ENCODE measurements at places on chromosomes 3 and 15.

GRCh38 chr3:37862219-37862902 is 681 bp downstream of the CTDSPL start:
- peak; percentile 58 for DNase-seq

- DNase-seq = no peak
Observed at GRCh38 chr3:120357807-120358206, 8.7 kb upstream of the LRRC58 start.

DNA sequence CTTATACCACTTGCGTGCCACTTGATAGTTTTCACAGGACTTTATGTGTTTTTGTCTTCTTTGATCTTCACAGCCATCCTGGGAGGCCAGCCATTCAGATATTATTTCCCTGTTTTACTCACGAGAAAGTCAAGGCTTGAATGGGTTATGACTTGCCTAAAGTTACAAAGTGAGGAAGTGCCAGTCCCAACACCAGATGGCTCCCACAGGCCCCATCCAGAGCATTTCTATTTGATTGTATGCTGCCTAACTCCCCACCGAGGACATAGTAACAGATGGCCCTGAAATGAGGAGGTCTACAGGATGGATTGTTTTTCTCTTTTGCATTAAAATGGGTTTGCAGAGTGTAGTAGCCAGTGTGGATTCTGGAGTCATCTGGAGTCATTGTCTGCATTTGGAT is 74.5 kb downstream of the SPTSSB start:
- DNase-seq = no peak

DNA sequence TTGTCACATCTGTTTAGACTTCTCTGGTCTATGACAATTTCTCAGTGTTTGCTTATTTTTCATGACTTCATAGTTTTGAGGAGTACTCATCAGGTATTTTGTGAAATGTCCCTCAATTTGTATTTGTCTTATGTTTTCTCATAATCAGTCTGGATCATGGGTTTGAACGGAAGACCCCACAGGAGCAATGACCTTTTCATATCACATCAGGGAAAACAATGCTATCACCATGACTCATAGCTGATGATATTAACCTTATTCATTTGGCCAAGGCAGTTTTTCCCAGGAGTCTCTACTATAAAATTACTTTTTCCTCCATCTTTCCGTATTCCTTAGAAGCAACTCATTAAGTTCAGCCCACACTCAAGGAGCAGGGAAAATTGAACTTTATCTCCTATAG is 32.7 kb downstream of the AADACL2 start:
- DNase-seq = peak; percentile 62

DNA sequence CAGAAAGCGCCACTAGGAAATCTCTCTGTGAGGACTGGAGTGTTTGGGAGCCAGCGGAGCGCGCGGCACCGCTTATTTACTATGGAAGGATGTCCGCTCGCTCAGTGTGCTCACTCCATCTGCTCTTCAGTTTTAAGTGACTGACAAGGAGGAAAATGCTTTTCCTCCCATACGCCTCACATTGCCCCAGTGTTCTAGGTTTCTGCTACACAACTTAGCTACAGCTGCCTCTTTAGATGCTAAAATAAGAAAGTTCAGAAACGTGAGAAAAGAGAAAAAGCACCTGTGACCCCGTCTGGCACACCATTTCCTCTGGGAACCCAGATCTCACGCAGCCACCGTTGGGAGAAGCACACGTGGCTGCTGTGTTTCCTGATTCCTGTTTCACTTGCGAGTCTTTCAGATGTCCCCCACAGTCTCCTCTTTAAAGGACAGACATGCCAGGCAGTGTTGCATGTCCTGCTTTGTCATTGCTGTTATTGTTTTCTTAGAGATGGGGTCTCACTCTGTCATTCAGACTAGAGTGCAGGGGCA is 11.7 kb upstream of the MUSTN1 start:
- no peak for DNase-seq

DNA sequence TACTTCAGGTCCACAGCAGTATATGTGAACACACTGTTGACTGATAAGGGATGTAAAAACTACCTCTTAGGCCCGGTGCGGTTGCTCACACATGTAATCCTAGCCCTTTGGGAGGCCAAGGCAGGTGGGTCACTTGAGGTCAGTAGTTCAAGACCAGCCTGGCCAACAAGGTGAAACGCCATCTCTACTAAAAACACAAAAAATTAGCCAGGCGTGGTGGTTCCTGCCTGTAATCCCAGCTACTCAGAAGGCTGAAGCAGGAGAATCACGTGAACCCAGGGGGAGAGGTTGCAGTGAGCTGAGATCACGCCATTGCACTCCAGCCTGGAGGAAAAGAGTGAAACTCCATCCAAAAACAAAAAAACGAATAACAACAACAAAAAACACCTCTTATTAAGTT is 194.6 kb upstream of the KCNMB2 start:
- DNase-seq = no peak

DNA sequence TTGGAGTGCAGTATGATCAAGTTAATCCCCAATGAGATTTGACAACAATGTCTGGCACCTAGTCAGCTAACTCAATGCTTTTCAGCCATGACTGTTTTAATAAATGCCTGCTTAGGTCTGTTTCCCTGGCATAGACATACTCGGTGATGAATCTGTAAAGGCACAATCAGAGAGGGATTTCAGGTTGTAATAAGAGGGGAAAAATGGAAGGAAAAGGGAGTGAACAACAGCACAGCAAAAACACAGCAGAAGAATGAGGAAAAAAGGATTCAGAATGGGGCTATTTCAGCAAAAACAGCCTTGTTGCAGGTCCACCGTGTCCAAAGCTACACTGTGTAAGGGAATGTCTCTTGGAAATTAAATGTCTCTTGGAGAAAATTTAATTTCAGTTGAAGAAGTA is 19.3 kb upstream of the CHD2 start:
- no peak for DNase-seq

- DNase-seq = no peak
Observed at GRCh38 chr15:68651916-68652525, 73.2 kb downstream of the CORO2B start.

All from fibroblast of skin of back (primary cell).